ENCODE measurements at places on chromosomes 11 and 22. TPM values are rescaled to one million over a fixed set of nuclear protein-coding genes. Genes with fewer than 3 reads are reported as not detected.

- no peak for DNase-seq
Measured at GRCh38 chr11:90818196-90818745, 595.4 kb upstream of the CHORDC1 start.

DCHS1 gene
- 40.5 TPM for polyA plus RNA-seq

GLB1L2 gene
- 28.7 TPM for polyA plus RNA-seq

GRCh38 chr22:35417606-35418005 is 17.7 kb downstream of the MCM5 start:
- DNase-seq = no peak

TPBGL gene
- 0.09 TPM for polyA plus RNA-seq

DNA sequence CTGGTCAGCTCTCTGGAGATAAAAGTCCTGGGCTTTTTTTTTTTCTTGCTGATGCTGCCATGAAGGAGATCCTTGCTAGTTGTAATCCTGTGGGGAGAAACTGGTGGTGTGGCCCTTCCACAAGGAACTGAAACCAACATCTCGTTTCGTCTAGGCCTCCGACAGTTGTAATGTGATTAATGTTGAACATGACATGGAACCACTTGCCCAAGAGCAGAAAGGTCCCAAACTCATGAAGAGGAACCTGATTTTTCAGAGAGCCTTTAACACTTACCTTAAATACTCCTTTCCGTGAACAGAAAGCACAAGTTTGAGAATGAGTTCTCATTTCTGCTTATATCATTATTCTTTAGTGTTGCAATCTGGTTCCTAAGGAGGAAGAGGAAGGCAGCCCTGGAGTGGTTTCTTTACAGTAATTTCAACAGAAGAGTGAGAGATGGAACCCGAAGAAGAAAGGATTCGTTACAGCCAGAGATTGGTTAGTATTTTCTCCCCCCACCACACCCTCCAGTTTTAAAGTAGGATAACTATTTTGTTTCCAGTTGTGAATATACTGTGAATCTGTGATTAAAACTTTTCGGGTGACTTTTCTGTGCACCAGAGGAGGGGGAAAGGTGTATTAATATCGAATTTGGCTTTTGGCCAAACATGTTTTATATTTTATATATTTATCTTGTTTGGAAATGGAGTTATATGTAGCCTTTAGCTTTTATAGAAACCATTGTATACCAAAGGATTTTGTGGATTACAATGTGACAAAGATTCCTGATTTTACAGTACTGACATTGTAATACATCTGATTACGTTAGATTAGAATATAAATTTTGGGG is 2.0 kb downstream of the KDM2A start:
- peak; percentile 29 for DNase-seq

DNA sequence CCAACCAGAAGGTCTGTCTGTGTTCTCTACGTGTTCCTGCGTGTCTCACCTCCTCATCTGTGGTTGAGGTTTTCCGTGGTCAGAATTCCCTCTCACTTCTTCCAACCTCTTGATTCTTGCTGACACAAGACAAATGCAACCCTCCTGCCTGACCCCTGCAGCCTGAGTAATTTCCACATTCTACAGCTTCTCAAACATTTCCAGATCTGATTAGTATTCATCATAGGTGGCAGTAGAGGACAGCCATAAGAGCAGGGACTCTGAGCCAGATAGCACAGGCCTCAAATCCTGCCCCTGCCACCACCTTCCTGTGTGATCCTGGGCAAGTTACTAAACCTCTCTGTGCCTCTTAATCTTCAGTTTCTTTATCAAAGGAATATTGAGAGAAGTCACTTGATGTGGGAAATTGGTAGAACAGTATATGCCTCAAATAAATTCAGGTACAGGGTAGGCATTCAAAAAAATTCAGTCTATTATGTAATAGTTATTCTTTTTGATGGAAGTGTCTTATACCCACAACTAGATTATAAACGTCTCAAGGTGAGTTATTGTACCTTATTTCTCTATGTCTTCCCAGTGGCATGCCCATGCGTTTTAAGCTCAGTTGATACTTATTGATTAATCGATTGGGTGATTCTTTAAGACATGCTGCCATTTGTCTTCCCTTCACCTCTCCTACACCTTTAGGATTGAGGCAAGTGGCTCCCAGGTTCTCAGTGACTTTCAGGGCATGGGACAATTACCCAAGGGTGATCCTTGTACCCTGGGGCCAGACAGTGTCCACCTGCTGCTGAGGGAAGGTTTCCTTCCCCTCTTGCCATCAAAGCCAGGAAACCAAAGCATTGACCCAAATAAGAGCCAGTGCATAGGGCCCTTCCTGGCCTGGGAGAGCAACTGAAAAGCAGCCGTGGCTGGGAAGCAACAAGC is 19.6 kb downstream of the POU2AF1 start:
- no peak for DNase-seq

DNA sequence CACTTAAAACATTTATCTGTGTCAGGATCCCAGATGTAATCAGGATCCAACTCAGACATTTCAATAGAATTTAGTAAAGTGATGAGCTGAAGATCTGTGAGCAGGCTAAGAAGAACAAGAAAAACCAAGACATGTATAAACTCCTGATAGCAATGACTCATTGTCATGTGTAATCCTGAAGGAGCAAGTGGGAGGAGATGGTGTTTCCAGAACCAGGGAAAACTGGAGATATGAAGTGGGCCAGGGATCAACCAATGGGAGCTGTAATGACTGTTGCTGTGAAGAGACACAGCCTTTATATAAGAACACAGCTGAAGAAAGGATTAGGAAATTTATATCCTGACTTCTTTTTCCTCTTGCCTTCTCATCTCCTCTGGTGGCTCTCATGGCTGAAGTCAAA is 682.5 kb upstream of the ARHGAP42 start:
- no peak for DNase-seq

F2 gene
- 0.13 TPM for polyA plus RNA-seq

- no peak for DNase-seq
Measured at GRCh38 chr22:16954060-16954403, 54.0 kb downstream of the GAB4 start.

GGTLC2 gene
- polyA plus RNA-seq = not detected

OR51E2 gene
- polyA plus RNA-seq = 0.84 TPM

DNA sequence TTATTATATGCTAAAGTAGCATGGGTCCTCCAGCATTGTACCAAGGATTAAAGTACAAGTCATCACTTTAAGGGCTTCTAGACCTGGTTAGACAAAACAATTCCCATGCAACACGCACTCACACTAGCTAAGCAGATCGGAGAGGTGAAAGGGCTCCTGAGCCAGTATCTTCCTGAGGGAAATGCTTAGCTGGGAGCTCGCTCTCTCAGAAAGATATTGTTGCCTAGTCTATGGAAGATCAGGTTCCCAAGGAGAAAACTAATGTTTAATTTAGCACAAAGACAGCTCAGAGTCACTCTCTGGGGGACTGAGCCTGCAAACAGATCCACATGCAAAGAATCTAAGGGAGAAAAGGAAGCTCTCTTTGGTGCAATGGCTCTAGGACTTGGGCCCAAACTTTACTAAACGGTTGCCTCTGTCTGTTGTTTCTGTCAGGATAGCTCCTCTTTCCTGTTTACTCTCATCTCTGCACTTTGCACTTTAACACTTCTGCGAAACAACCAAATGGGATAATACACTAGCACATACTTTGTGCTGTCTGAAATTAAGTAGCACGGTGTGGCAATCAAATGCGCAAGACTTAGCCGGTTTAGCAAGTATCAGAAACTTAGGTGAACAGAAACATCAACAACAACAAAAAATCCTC is 10.7 kb downstream of the MAML2 start:
- no peak for DNase-seq

- no peak for DNase-seq
Measured at GRCh38 chr11:46176421-46176820, 55.2 kb upstream of the PHF21A start.

DNA sequence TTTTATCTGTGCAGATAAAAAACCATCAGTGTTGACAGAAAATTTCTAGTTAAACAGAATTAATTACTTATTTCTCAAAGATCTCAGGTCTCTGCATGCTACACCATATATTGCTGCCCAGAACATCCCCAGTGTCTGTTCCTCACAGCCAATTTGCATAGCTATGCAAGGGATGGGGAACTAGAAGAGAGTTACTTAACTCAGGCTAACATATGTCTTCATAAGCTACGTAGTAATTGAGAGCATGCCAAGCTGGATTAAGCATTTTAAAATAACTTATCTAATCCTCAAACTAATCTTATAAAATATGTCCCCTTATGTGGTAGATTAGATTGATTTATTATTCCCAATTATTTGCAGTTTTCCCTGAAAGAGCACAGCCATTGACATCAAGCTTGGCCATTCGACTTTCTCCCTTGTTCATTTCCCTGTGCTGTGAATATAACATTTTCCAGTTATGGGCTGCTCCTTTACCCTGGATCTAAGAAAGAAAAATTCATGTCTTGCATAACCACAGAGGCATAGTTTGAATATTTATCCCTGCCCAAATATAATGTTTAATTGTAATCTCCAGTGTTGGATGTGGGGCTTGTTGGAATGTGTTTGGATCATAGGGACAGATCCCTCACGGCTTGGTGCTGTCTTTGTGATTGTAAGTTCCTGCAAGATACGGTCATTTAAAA is 69.1 kb downstream of the C11orf87 start:
- DNase-seq = no peak

MS4A2 gene
- polyA plus RNA-seq = 0.06 TPM

DNA sequence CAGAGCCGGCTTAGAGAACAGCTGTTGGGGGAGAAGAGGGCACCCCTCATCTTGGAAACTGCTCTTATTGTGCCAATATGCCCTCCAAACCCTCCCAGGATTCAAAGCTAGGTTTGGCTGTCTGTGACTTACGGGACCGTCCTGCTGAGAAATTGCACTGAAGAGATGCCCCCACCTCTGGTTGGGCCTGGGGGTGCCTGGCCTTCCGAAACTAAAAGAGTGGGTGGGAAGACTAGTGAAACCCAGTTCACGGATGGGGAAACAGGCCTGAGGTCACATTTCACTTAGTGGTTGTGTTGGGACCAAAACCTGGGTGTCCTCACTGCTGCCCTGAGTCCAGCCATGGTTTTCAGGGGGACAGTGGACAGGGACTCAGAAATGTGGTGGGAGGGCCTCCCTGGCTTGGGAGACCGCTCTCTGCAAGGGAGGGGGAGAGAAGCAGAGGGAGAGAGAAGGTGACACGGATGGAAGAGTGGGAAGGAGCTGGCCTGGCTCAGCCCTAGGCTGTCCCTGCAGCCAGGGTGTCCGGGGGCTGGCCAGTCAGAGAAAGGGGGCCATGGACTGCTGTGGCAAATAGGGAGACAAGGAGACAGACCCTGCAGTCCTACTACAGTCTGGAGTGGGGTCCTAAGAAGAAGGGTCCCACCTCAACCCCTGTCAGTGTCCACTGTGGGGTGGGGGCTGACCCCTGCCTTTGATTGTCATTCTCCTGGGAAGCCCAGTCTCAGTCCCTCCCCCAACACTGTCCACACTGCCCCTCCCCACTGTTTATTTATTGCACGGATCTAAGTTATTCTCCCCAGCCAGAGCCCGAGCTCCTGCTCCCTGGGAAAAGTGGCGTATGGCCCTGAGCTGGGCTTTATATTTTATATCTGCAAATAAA is 13.6 kb downstream of the MAFF start:
- no peak for DNase-seq

- DNase-seq = no peak
Measured at GRCh38 chr11:46976182-46976854, 39.8 kb downstream of the CSTPP1 start.

PLAAT4 gene
- polyA plus RNA-seq = 10.0 TPM

CWC15 gene
- 100 TPM for polyA plus RNA-seq

DNA sequence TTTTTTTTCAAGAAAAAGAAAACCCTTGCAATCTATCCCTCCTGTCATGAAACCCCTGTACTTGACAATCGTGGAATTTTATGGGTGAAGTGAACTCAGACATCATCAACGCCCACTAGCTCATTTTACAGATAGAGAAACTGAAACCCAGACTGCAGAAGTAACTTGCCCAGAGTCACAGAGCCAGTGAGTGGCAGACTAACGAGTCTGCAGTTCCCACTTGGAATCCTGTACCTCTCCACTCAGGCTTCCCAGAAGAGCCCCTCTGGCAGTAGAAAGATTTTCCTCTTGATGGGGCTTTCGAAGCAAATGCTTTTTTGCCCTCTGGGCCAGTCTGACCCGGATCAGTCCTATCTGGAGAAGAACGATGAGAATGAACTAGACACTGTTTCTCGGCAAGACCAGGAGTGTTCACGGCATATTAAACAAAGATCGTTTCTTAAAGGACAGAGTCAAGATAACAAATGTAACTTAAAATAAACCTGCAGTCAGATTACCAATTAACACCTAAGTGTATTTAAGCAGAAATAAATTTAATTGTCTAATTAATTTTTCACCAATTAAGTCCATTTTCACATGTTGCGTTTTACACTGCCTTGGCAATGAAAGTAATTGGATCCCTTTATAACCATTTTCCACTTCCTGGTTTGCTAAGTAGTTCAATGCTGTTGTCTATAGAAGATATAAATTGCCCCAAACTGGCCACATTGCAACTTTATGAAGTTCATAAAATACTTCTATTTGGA is 61.3 kb upstream of the CREB3L1 start:
- no peak for DNase-seq

All from renal pelvis (tissue), 12 donors.